ENCODE measurements at places on chromosomes 1 and 21.

DNA sequence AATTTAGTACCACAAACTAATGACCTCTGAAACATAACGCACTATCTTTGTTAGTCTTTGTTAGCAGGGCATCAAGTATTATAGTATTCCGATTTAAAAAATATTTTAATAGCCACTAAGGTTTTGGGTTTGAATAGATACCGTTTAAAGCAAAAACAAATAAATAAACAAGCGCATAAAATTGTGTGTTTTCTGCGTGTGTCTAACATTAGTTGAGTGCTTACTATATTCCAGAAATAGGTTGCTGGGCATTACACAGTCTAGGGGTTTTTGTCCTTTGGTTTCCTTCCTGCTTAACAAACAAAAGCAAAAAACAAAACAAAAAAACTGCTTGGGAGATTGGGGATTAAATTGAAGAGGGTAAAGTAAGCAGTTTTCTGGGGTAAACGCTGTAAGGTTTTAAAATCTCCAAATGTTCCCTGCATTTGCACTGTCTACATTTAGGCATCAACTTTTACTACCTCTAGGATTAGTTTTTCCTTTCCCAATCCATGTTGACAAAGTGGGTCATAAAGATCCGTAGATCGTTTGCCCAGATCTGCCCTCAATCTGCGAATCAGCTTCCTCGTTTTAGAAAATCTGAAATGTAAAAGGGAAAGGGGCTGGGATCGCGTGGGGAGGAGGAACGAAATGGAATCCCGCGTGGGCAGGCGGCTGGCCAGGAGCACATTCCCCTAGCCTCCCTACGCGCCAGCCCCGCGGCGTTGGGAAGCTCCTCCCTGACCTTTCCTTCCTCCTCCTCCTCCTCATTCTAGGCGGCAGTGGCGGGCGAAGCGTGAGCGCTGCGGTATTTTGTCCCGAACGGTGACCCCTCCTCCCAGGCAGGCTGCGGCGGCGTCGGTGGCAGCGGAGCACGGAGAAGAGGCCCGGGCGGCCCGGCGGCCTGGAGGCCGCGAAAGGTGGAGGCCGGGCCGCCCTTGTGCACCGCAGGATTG lies at the start of gene KCTD3:
Gene KCTD3, plus strand, starts transcription at position 749 of the 935 bp plus-strand sequence. CDS start 382 bp downstream, outside the sequence.
- peak; percentile 81 for DNase-seq

DNA sequence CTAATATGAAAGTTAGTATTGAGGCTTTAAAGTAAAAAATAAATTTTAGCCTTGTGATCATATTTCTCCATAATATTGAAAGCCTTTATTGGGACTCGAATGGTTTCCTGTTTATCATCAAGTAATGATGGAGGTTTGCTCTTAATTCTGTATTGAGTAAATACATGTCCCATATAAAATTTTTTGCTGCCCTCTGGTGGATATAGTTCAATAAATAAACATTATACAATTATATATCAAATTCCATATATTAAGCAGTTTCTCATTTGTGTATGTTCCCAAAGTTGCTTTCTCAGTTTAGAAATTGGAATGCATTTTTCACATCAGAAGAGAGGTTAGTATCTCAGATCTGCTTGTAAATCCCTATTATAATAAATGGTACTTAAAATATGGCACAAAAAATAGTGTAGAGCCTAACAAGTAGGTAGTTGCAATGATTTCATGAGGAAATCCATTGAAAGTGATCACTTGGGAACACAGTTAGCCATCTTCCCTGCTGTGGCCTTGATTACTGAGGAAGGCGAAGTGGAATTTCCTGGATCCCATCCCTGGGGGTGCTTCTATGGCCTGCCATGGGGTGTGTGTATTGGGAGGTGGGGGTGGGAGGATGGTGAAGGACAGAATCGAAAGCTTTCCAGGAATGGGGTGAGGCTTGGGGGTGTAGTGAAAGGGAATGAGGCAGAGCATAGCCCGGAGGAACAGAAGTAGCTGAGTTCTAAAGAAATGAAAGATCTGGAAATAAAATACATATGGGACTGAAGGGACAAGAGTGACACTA lies 84.1 kb upstream of the C21orf91 start:
- DNase-seq: no peak

- no peak for DNase-seq
Observed at GRCh38 chr1:180157576-180158057, 2.9 kb downstream of the QSOX1 start.

DNA sequence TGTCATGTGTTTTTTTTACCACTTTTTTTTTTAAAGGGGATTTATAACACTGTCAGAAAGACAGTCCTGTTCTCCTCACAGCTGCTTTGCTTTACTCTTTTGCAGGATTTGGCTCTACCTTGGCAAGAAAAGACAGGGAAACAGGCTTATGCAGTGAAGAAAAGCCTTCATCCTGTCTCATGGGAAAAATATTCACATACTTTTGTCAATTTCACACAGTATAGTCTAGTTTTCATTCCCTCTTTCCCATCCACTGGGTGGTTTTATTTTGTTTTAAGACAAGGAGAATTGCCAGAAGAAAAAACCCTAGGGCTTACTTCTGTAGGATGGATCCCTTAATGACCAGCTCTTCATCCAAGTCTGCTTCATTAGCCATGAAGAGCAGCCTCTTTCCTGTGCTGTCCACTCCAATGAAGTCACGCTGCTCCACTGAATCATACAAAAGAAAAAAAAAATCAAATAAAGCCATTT lies 60.0 kb downstream of the EIF2B3 start:
- DNase-seq: peak; percentile 68

DNA sequence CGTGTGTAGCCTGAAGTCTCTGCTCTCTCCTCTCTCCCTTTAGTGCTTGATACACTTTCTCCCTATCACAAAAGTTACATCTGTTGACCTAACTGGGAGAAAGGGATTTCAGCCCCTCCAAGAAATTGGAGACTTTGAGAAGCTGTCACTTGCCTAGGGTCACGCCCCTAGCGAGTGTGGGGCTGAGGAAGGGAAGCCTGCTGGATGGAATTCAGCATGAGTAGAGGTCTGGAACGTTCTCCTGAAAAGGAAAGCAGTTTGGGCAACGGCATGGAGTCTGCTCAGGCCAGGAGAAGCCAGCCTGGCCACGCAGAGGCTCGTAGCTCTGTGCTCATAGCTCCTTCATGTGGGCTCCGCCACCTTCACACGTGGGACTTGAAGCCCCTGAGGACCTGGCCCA lies 22.4 kb downstream of the COL16A1 start:
- DNase-seq: no peak

DNA sequence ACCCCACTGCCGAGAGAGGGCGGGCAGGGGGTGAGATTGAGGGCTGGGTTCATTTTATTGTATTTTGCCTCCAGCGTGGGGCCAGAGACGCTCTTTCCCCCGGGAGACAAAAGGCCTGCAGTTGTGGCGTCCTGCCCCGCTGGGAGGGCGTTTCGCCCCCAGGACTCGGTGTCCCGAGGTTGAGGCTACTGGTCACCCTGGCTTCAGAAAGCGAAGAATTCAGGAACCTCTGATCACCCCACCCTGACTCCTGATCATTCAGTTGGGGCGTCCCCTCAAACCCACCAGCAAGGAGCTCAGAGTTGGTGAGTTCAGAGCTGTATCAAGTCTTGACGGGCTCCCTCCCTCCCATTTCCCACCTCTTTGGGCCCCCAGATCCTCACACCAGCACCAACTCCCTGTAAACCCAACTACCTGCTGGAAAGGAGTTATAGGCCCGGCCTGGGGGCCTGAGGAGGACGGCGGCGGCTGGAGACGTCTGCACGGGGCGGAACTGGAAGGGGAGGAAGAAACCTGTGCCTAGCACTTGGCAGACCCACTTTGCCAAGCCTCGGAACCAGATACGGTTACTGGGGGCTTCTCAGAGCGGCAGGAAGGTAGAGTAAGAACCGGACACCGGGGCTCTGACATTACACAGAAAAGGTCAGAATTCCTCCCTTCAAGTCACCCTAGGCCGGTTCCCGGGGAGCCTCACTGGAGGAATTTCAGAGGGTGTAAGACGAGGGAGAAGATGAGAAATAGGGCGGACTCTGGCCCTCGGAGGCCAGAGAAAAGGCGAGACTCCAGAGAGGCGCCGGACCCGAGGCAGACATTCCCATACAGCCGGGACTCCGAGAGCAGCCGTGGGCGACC lies 761 bp upstream of the PAX7 start:
- DNase-seq: no peak

Measured in hindlimb muscle (tissue), 1 donor.